Tongue (tissue), 3 donors: ENCODE measurements at places on chromosomes 2 and 18. TPM values are rescaled to one million over a fixed set of nuclear protein-coding genes. Genes with fewer than 3 reads are reported as not detected.

DNA sequence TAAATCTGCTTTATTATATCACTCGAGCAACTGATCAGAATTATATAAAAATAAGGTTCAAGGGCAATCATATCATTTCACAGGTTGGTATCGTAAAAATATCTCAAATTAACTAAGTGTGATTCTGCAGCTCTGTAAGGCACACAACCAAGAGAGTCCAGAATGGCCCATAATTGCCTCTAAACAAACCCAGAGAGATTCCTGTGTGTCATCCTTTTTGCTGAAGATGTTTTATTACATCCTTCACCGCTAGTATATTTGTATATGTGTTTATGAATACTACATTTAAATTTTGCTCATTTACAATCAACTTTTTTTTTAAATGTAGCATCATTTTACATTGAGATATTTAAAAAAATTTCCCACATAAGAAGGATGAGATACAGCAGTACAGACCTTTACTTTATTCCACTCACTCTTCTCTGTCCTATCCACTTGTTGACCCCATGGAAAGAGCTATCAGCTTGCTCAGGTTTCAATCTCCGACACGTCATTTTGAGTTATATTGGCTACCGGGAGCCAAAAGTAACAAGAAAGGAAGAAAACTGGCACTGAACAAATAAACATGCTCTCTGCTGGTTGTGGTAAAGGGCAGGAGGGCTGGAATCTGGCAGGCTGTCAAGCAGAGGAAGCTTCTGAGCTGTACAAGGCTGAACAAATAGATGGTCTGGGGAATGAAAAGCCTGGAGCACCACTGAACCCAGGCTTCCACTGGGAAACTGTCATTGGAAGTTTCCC lies 23.1 kb downstream of the PLA2R1 start:
- DNase-seq = peak; percentile 14

- DNase-seq = no peak
Measured at GRCh38 chr2:120711694-120712093, 24.0 kb upstream of the GLI2 start.

- DNase-seq = no peak
Measured at GRCh38 chr2:147520817-147521216, 324.0 kb upstream of the ACVR2A start.

- DNase-seq = peak; percentile 25
Measured at GRCh38 chr2:22788749-22789327, 596.1 kb upstream of the KLHL29 start.

DNA sequence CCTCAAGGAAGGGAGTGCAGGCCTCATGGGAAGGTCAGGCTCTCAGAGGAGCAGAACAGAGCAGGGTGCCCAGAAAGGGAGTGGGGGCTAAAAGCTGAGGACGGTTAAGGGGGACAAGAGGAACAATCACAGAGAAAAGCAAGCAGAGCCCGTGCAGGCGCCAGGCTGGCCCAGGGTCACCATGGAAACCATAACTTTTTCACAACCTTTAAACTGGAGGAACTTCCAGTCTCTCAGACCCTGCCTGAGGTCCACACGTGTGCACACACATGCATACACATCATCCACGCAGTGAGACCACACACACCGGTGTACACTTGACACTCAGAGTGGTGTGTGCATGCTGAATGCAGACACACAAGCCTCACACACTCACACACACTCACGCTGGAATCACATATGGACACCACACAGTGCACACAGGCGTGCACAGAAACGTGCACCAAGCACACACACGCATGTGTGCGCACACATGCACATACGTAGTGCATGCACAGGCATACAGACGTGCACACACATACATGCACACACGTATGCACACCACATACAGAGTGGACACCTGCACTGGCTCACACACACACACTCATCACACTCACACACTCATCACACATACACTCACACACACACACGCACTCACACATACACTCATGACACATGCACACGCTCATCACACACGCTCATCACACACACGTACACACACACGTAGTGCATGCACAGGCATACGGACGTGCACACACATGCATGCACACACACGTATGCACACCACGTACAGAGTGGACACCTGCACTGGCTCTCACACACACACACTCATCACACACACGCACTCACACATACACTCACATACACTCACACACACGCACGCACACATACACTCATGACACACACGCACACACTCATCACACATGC lies 37.2 kb upstream of the SNED1 start:
- no peak for DNase-seq

- no peak for DNase-seq
Measured at GRCh38 chr18:59861963-59862819, 37.6 kb upstream of the PMAIP1 start.

DNA sequence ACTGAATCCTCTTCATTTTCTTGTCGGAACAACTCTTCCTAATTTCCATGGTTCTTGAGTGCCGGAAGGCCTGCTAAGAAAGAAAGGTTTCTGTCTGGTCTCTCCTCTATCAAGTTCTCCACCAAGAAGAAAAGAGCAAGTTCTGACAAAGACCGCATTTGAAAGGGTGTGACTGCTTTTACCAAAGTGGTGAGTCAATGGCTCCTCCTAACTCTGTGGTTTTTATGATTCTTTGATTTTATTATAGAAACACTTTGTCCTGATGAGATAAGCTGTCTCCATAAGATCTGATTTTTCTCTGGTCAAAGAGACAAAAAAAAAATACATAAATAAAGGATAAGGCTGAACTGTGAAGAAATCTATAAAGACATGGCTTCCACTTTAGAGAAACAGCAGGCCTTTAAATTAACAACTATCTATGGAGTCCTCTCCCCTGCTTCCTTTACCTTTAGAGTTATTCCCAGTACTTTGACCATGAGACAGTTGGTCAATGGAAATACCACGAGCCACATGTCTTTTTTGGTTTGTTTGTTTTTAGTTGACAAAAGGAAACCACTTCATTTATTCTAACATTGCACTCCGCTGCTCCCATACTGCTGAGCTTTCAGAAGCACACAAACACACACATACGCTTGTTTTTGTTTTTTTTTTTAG lies 67.7 kb downstream of the REL start:
- DNase-seq = no peak

- peak; percentile 51 for DNase-seq
Measured at GRCh38 chr2:236600892-236601291, 31.3 kb downstream of the ACKR3 start.

- peak; percentile 48 for DNase-seq
Measured at GRCh38 chr2:145085612-145086011, 565.7 kb upstream of the ZEB2 start.

GRCh38 chr18:13470516-13471197 lies 252.1 kb downstream of the LDLRAD4 start:
- DNase-seq = no peak

- no peak for DNase-seq
Measured at GRCh38 chr2:191315365-191315752, 70.2 kb downstream of the MYO1B start.

- DNase-seq = peak; percentile 55
Measured at GRCh38 chr2:59529726-59530125, 1023.7 kb downstream of the BCL11A start.

GRCh38 chr18:50638884-50639420 lies 79.1 kb downstream of the MAPK4 start:
- DNase-seq = no peak

DNA sequence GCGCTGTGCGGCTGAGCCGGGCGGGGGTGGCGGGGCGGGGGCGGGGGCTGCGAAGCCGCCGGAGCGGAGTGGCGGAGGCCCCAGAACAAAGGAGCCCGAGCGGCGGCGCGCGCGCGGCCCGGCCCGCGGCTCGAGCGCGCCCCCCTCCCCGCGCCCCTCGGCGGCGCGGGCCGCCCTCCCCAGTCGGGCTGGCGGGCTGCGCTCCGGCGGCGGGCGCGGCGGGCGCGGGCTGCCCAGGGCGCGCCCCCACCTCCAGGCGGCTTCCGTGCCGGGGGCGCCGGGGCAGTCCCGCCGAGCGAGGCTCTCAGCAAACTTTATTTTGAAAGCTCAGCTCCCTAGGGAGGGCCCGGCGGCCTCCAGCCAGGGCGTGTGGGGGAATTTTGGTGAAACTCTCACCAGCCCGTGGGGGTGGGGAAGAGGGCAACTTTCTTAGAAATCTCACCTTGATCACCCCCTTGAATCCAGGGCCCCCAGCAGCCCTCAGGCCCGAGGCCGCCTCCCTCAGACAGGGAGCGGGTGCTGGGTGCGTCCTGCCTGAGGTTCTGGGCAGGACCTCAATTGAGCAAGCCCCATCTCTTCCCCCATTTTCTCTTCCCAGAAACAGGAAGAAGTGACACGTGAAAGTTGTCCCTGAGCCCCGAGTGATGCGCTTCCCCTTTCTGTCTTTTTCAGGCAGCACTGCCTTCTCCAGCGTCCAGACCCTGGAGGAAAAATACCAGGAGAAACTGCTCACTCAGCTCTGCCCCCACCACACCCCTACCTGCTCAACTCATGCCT lies 786 bp downstream of the TET3 start:
- no peak for DNase-seq

GRCh38 chr2:229752970-229753729 lies 38.8 kb upstream of the DNER start:
- no peak for DNase-seq

DNA sequence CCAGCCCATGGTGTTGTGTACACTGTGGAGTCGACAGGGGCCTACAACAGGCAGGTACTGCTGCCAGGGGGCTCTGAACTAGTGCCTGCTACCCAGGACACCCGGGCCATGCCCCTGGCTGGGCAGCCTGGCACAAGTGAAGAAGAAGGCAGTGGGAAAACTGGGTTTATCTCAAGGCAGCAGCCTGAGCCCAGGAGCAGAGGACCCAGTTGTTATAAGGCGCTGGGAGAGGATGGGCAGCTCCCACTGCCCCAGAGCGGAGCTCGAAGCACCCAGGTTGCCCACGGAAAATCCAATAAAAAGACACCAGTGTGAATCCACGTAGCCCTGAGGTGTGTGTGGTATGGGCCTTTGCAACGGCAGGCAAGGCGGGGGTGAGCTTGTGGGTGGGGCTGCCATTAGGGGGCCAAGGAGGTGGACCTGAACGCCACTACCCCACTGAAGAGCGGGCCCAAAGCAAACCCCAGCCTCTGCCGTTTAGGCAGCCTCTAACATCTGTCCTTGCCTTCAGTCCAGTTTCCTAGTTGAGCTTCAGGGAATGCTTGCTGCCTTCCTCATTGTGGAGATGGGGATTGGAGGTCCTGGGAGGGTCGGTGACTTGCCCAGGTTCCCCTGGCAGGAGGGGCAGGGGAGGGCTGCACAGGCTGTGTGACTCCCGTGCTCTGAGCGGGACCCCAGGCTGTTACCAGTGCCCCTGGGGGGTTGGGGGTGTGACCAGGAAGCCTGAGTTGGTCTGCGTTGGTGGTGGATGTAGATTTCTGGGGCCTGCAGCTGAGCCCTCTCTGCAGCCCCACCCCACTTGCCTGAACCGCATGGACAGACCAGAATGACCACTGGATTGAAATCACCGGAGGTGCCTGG lies 16.0 kb downstream of the ARID5A start:
- DNase-seq = no peak

GRCh38 chr2:241658296-241658695 lies 20.8 kb downstream of the ATG4B start:
- no peak for DNase-seq

DNA sequence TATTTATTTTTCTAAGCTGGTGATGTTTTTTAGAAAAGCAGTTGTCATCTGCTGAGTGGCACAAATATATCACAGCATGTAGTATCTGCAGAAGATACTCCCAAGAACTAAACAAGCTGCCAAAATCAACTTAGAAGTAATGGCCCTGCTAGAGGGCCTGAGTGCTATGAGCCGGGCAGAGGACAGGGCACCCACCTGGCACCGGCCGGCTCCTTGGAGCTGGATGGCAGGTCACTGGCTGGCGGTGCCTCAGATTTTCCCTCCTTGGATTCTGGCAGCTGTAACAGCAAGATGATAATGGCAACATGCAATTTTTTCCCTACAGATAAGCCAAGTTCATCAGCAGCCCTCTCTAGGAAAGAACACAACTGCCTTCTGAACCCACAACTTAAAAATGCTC lies 79.7 kb downstream of the EMILIN2 start:
- DNase-seq = no peak

GRCh38 chr2:192216336-192216735 lies 21.6 kb upstream of the TMEFF2 start:
- DNase-seq = no peak

- DNase-seq = no peak
Measured at GRCh38 chr2:137178951-137179377, 413.6 kb downstream of the THSD7B start.

- no peak for DNase-seq
Measured at GRCh38 chr2:27379836-27380625, 503 bp downstream of the ZNF513 start.

DNA sequence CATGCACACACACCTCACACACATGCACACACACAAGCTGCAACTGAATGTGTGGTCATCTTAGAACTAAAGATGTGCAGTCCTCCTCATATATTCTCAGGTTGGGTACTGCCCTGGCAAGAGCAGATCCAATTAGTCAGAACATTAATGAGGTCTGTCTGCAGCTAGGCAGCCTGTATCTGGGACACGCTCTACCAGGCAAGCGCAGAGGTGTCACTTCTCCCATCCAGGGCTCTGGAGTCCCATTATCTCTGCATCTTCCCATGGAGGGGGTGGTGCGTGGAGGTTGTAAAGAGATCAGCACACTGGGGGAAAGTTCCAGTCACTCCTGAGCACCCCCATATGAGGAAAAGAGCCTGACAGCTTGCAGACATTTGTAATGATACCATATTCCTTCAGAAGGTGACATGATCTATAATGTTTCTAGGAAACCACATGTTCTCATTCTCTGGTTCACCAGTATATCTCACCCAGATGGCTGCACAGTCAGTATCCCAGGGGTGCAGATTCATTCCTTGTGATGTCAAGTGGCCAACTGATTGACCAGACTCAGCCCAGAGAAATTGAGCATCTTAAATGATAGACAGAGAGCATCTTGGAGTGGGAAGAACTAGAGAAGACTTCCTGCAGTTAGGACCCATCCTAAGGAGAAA lies 95.4 kb downstream of the RTN4 start:
- DNase-seq = no peak

DNA sequence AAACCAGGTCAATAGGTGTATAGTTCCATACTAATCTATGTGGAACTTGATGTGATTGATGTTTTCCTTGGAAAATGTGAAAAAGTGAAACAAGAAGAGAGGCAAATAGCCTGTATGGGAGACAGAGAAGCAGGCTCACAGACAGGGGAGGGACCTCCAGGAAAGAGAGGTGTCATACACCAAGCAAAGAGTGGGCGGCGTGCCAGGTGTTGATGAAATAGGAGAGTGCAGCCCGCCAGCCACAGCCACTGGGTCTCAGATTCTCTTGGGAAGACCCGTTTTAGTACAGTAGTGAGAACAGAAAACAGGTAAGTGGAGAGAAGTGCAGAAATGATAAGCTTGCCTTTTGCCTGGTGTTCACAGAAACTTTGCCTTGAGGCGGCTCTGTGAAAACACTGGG lies 301.9 kb downstream of the ZNF407 start:
- DNase-seq = peak; percentile 46

GRCh38 chr2:5696945-5697521 lies 4.8 kb downstream of the SOX11 start:
- peak; percentile 84 for DNase-seq

Gene D2HGDH
- total RNA-seq = 23.1 TPM

Gene CPO
- 1.6 TPM for total RNA-seq

Gene DOK6
- total RNA-seq = 3.9 TPM

Gene PIEZO2
- total RNA-seq = 27.7 TPM

Gene LRATD1
- 12.9 TPM for total RNA-seq

Gene GPR55
- not detected for total RNA-seq

Gene LBH
- 56.4 TPM for total RNA-seq

Gene DPP4
- total RNA-seq = 3.2 TPM
